ENCODE measurements at places on chromosomes 12 and 14. TPM values are rescaled to one million over a fixed set of nuclear protein-coding genes. Genes with fewer than 3 reads are reported as not detected.
A peak's percentile ranks its signal among the peaks of the same experiment; 100 is the strongest.

Gene EID3
- 6.1 TPM for total RNA-seq

Gene AKAP5
- 3.1 TPM for total RNA-seq

Gene CCDC184
- total RNA-seq, result 0.74 TPM

Gene RGS6
- total RNA-seq, result 2.0 TPM

Gene APOF
- total RNA-seq, result not detected

Gene KIF26A
- 5.0 TPM for total RNA-seq

Gene TAS2R8
- not detected for total RNA-seq

Gene LRRC43
- 0.60 TPM for total RNA-seq

Gene ASB2
- total RNA-seq, result 66.5 TPM

Gene SLC7A7
- 17.5 TPM for total RNA-seq

- DNase-seq, result no peak
Measured at GRCh38 chr12:58961166-58961565, 40.9 kb upstream of the LRIG3 start.

GRCh38 chr14:76514213-76514998 is 138.5 kb downstream of the ESRRB start:
- DNase-seq, result peak; percentile 56

DNA sequence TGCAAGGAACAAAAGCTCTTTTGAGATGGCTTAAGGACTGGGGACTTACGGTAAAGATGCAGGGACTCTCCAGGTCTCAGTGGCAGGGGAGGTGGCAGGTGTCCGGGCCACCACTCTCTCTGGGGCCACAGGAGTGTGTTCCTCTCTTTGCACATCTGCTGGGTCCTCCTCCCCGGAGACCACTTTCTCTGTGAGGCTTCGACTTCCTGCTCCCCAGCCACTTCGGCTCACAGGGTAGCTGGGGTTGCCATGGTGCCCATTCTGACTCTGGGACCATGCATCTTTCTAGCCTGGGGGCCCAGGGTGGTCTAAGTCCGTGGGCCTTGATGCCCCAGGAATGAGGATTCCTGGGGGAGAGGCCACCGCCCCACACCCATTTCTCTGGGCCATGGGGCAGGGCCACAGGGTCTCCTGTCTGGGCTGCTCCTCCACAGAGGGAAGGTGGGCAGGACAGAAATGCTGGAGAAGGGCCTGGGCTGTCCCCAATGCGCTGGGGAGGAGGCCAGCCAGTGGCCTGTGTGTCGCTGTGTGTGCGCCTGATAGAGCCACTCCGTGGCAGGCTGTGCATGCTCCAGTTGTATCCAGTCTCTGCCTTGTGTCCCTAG is 38.5 kb downstream of the CCDC92 start:
- DNase-seq, result peak; percentile 73

DNA sequence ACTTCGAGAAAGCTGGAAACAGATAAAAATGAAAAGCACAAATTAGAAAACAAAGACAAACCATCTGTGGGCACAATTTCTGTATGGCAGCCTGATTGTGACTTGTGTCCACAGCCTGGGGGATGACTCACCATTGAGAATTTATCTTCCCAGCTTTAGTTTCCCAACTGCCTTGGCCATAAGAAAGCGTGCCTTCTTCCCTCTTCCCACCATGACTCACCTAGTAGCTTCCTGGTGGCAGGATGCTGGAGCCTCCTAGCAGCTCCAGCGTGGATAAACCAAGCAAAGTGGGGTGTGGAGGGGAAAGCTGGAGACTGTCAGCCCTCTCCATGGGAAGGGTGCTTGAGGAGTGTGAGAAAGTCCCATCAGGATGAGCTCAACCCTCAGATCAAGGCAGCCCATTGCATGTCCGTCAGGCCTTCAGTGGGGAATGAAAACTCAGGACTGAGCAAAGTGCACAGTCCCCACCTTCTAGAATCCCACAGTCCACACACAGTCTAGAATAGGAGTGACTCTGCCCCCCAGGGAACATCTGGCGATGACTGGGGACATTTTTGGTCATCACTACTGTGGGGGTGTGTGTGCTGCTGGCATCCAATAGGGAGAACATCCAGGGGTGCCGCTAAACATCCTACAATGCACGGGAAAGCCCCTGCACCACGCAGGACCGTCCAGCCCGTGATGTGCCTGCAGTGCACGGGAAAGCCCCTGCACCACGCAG is 22.4 kb upstream of the SERPINA6 start:
- DNase-seq, result no peak

- no peak for DNase-seq
Measured at GRCh38 chr14:72894323-72894622, 372 bp upstream of the DPF3 start.

GRCh38 chr12:15831315-15831978 is 42.3 kb upstream of the EPS8 start:
- no peak for DNase-seq

GRCh38 chr14:22333422-22334274 is 255.4 kb downstream of the DAD1 start:
- no peak for DNase-seq
